ENCODE measurements at places on chromosomes 3 and 15.

DNA sequence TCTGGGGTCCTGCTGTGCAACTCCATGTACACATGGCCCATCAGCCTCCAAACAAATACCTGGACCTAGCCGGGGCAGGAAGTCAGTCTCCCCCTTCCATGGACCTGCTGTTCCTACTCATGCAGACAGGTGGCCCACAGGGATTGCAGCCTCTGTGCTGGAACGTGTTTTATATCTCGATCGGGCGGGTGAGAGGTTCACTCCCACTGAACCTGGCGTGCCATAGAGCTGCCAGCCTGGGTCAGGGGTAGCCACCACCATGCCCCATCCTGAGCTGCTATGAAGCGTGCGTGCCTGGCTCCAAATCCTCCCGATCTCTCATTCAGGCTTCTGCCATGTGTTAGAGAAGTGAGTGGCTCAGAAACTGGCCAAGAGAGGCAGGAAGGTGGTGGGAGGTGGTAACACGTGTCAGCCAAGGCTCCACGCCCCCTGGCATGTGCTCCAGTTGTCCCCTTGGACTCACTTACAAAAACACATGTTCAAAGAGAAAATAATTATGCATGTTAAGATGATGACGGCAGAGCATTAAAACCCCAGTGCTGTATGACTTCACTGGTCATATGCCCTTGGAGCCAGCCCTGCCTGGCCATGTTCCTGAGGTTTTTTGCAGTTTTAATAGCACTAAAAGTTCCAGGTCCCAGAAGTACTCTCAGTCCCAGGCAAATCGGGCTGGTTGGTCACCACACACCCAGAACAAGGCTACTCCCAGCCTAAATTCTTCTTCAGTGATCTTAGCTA lies 30.6 kb downstream of the CTSH start:
- DNase-seq: no peak

DNA sequence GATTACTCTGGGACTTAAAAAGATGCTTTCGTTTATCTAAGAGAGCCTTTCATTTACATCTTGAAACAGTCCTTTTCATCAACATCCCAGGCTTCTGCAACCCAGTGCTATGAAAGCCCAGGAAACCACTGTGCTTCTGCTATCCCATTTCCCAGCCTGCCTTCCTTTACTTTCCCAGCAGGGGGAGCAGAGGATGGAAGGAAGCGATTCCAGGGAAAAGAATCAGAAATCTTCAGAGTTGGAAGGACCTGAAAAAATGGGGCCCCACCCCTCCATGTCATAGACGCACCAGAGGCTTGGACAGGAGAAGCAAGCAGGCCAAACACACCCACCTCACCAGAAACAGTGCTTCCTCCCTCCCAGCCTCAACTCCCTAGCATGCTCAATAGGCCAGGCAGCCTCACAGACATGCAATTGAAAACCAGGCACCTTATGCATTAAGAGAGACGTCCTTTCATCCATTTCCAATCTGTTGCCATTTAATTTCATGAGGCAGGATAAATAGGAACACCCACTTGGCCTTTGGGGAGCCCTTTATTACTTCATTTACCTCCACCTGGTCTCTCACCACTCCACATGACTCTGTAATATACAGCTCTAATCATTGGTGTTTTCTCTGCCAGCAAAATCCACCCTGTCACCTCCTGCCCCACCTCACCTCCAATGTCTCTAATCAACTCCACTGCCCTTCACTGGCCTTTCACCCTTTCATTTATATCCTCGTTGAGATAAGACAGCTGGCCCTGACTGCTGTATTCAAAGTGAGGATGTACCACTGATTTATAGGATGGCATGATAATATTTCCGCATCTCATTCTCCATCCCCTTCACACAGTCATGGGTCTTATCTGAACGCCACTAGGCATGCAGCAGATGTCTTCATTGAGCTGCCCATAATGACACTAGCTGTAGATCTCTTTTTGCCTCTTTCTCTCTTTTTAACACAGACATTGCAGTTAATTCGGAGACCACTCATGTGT lies 583.9 kb downstream of the NTRK3 start:
- no peak for DNase-seq

GRCh38 chr15:63218100-63218808 lies 28.8 kb downstream of the RAB8B start:
- no peak for DNase-seq

GRCh38 chr3:94862703-94863102 lies 799.8 kb downstream of the NSUN3 start:
- DNase-seq: no peak

DNA sequence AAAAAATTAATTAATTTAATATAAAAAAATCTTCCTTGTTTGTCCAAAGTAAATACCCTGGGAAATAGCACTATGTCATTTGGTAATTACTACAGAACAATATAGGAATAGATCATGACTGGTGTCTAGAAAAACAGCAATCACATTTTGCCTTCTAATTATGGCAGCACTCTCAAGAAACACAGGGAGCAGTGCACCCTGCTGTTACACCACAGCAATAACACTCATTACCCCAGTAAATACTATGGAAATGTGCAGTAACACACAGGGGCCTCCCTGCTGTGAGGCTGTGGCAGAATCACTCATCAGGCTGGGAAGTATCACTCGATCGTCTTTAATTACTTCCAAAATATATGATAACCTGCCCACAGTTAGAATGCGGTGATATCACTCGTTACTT lies 646.0 kb downstream of the TUSC7 start:
- DNase-seq: no peak

DNA sequence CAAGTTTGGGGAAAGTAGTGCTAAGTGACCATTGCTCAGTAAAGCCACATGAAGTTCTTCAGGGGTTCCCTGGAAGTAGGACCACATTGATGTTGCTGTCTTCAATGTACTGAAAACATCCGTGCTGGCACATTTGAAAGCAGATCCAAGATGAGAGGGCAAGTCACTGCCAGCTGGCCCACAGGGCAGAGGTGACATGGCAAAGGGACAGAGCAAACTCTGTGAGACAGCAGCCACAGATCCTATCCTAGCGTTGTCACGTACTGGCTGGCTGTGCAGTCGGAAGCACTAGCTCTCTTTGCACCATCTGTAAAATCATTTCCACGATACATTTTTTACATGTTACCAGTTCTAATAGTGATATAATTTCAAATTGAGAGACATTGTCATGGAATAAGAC lies 13.8 kb downstream of the MUC13 start:
- DNase-seq: no peak

GRCh38 chr3:178217479-178217878 lies 318.8 kb upstream of the KCNMB2 start:
- no peak for DNase-seq

DNA sequence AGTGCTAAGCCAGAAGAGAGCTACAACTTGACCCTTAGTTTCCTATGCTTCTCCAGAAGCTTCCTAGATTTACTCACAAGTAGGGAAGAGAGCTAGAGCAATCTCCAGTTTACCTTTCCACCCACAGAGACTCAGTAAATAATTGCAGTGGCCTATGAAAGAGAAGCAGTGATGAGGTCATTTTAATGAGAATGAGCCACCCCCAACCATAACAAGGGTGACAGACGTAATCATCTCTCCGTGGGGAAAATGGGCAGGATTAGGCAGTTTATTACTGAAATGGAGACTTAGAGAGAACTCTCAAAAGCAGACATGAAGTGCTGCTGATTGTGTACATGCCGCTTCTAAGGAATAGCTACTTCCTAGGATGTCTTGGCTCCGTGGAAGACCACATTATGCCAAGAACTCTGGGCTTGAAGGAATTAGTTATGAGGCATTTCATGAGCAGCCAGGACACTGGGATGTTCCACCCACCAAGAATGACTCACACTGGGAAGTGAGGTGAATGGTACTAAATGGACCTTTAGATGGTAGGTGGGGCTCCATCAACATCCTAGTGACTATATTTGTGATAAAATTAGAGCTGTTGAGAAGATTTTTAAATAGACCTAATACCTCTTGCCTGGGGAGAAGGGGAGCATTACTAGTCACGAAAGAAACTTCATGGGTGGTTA lies 160.9 kb downstream of the EDEM1 start:
- DNase-seq: no peak

DNA sequence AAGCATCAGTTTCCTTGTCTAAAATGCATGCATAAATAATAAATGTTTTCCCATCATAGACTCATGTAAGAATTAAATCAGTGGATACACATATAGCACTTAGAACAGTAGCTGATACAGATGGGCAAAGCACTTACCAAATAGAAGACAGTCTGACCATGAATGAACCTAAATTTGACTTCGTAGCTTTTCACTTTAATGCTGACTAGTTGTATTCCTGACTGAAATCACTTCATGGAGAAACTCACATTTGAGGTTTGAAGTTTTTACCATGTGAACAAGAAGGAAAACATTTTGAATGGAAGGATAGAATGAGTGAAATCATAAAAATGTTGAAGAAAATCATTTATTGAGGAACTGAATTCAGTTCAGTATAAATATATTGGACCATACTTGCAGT lies 68.8 kb upstream of the TMCO5A start:
- no peak for DNase-seq

GRCh38 chr3:155646128-155646527 lies 98.7 kb downstream of the PLCH1 start:
- no peak for DNase-seq
